ENCODE measurements at places on chromosomes 7 and 10.

DNA sequence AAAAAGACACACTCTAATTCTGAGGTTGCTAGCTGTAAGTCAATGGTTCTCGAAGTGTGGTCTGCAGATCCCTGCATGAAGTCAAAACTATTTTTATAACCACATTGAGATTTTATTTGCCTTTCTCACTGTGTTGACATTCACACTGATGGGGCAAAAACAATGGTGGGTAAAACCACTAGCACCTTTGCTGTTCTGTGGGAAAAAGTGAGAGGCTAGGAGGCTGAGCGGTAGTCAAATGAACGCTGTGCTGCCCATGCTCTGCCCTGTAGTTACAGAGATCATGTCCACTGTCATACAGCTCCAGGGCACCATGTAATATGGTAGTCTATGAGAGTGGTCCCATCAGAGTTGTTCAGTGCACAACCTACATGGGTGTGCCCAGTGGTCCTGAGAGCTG, 21.6 kb upstream of the PDCD4 start:
- DNase-seq: no peak

- no peak for DNase-seq
Observed at GRCh38 chr10:92363498-92363897, 72.5 kb downstream of the MARCHF5 start.

DNA sequence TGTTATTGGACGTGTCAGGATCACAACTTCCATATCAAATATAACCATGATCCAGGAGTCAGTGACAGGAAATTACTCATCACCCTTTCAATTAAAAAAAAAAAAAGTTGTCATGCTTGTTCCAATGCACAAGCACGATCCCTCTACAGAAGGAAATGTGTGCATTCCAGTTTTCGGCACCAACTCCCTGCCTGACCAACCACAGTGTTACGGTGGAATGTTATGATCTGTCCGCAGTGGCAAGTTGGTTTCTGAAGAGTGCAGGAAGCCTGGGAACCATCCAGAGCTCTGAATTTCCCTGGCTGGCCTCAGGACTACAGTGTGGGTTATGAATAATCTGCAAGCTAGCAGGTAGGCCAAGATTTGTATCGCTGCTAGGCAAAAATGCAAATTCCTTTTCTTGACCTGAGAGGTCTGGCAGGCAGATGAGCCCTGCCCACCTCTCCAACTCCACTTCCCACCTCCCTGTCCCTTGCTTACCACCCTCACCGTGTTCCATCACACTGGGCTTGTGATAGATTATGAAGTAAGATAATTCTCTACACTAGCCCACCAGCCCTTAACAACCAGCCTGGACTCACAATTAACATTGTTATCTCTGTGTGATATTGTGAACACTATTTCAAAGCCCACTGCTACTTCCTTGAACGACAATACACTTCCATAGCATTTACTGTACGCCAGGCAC, 20.4 kb downstream of the FRMPD2 start:
- no peak for DNase-seq

DNA sequence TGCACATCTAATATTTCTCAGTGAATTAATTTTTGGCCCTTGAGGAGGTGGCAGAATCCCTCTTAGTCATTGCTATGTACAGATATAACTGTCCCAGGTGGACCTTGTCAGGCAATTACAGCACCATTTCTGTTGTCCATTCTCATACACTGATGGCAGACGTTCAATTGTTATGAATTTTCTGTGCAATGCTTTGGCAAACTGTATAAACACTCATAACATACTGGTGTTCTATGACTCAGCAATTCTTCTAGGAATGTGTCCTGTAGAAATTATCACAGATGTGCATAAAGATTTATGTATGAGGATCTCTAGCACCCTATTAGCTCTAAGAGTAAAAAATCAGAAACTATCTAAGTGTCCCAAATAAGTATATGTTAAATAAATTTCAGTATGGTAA, 80.8 kb downstream of the DNAJB9 start:
- no peak for DNase-seq

- no peak for DNase-seq
Observed at GRCh38 chr7:6650521-6651011, 13.4 kb downstream of the ZNF316 start.

- DNase-seq: no peak
Observed at GRCh38 chr7:19489162-19489820, 219.5 kb downstream of the POLR1F start.

DNA sequence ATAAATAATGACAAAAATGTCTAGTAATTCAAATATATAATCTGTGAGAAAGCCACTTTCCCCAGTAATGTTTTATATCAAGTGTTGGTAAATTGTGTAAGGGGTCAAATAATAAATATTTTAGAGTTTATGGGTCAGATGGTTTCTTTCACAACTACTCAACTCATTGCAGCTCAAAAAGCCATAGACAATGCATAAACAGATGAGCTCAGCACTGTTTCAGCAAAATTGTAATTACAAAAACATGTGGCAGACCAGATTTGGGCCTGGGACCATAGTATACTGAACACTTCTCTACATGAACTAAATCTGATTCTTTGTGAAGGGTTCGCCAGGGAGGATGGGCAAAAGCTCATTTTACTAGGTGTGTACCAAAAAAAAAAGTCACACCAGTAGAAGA, 460.8 kb downstream of the NRG3 start:
- no peak for DNase-seq

DNA sequence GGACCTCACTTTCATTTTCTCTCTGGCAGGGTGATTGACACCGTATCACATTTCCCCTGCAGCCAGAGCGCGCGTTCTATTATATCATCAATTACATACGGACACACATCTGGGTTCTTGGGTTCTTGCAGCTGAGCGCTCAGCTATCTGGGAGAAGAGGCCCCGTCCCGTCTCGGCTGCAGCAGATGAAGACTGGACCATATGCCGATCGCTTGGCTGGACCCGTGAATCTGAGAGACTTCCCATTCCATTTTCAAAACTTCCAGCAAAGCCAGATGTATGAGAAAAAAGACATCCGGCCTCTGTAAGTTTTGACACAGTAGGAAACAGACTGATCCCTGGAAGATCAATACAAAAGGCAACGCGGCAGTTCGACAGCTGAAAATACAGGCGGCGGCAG, 99.8 kb downstream of the JCAD start:
- no peak for DNase-seq

DNA sequence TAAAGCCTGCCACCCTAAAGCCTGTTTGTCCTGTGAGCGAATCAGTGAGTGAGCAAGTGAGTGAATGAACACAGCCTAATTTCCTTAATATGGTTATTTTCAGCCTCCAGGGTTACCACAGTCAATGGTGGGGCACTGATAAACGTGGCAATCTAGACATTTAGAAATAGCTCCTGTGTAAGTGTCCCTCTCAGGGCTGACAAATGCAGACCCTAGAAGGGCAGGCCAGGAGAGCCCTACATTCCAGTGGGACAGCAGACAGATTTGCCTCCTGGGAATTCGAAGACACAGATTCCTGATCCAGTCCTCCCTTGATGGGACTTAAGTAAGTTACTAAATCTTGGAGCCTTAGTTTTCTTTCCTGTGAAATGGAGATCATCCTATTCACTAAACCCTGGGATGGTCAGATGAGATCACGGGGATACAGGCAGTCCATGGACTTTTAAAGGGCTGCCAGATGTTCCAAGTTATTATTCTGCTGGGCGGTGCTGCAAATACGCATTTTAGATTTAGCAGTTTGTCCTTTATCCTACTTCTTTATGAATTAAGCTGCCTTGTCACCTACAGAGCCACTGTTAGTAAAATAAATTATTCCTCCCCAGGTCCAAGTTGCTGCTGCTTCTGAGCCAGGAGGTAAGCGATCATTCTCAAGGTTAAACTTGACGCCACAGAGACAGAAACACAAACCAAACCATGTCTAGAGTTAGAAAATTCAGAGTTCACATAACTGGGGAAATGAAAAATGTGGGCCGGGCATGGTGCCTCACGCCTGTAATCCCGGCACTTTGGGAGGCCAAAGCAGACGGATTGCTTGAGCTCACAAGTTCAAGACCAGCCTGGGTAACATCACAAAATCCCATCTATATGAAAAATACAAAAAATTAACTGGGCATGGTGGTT, 54.8 kb upstream of the TM9SF3 start:
- no peak for DNase-seq

GRCh38 chr7:139095194-139095659, 14.3 kb downstream of the ZC3HAV1 start:
- peak; percentile 91 for DNase-seq

DNA sequence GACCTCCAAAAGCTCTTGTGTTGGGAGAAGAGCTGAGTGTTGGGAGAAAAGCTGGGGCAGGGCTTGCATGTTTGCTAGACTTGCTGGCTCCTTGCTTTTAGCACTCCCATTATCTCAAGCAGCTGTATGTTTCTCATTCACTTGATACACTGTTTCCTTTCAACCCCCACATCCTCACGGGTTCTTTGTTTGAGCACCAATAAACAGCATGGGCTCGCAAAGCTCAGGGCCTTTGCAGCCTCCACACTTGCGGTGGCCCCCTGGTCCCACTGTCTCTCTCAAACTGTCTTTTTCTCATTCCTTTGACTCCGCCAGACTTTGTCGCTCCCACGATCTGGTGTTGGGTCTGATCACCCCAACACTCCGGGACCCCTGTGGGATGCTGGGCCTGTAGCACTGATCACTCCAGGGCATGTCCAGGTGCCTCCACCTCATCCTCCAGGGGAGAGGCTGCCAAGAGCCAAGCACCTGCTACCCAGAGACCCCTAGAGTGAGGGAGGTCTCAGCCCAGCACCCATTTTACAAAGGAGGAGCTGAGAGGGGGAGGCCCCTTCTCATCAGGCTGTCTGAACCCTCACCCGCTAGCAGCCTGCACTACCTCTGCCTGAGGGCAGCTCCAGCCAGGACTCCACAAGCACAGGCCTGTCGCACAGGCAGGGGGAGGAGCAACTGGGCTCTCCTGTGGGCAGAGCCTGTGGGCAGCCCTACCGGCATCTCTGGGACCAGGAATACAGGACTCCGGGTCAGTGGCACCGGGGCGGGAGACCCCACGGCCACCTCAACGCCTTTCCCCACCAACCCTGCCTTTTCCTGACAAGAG, 49.1 kb upstream of the MSMB start:
- peak; percentile 70 for DNase-seq

DNA sequence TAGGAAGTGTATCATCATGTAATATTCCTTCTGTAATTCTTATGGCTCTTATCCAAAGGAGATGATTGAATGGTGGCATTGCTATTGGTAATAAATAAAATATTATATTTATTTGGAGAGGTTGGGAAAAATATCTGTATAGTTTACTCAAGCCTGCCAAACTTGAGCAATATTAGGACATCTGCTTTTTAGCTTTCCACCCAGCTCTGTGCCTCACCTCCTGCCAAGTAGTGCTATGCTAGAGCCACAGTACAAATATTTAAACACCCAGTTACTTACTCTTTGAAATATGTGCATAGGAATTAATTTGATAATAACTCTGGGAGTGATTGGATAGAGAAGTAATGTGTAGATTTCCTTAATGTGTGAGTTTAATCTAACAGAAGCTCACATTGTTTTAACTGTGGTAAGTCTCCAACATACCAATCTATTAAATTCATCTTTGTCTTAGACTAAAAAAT, 129.2 kb downstream of the BBS9 start:
- no peak for DNase-seq

DNA sequence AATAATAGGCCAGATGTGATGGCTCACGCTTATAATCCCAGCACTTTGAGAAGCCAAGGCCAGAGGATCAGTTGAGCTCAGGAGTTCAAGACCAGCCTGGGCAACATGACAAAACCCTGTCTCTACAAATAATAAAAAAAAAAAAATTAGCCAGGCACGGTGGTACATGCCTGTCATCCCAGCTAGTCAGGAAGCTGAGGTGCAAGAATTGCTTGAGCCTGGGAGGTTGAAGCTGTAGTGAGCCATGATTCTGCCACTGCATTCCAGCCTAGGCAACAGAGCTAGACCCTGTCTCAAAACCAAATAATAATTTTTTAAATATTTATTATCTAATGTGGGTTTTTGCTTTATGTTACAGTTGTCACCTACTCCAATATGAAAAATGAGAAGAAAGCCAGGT, 178.9 kb downstream of the ADK start:
- DNase-seq: no peak

GRCh38 chr10:7340179-7340874, 70.5 kb downstream of the SFMBT2 start:
- no peak for DNase-seq

- no peak for DNase-seq
Observed at GRCh38 chr10:127449490-127449889, 99.6 kb upstream of the NPS start.

GRCh38 chr7:92904244-92905131, 68.1 kb upstream of the CDK6 start:
- peak; percentile 90 for DNase-seq

- DNase-seq: no peak
Observed at GRCh38 chr10:22461891-22462290, 116.6 kb downstream of the SPAG6 start.

GRCh38 chr7:28608237-28608656, 195.9 kb downstream of the CREB5 start:
- no peak for DNase-seq

DNA sequence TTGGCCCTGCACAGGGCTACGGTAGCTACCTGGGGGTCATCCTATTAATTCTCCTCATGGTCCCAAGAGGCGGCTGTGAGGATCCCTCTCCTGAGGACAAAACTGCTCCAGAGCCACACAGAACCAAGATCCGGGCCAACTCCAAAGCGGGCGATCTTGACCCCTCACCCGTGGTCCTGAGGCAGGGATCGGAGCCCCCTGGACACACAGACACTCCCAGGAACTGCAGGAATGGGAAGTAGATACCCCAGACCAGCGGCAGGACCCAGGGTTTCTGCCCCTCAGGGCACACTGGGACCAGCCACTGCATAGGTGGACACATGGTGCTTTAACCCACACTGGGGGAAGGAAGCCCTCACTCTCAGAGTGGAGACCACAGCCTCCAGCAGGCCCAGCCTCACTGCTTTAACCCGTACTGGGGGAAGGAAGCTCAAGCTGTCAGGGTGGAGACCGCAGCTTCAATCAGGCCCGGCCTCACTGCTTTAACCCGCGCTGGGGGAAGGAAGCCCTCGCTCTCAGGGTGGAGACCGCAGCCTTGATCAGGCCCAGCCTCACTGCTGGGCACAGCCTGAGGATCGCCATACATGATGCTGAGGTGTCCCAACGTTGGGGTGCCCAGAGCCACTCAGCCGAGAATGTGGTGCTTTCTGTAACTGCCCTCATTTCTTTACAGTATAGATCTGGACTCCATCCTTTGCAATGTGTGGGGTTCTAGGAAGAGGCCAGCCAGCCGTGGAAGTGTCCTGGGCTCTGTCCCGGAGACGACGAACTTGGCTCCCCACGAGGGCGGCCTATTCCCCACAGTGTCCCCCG, 60.1 kb downstream of the DIP2C start:
- DNase-seq: no peak
